Stimulated activated CD4-positive, alpha-beta T cell treated with anti-CD3 and anti-CD28 coated beads, Interleukin-15, amount 100 ng/mL, for 48 hours (primary cell): ENCODE measurements at places on chromosomes 5 and 9.

DNA sequence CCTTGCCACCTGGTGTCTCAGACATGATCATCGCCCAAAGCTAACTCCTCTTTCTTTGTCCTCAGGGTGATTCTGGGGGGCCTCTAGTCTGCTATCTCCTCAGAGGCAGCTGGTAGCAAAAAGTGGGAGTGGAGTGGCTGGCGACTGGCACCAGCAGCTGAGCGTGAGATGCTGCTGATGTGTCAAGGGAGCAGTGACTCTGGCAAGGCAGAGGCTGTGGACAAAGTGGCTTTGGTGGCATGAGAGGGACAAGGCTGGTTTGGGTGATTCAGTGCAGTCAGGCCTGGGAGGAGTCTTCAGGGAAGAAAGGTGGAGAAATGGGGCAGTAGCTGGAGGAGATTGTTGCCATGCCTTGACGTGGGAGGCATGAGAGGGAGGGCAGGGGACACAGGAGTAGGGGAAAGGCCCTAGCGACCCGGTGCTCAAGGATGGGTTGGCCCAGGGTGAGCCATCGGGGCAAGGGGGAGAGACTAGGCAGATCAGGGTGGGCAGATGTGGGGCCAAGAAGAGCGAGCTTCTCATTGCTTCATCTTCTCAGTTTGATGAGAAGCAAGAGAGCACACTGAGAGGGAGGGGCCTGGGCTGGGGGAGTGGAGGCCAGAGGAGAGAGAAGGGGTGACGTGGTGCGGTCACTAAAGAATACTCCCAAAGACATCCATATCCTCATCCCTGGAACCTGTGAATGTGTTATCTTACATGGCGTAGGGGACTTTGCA is 64.2 kb upstream of the SPTLC1 start:
- no peak for DNase-seq

GRCh38 chr5:91228188-91228587 is 154.9 kb downstream of the ARRDC3 start:
- DNase-seq = no peak

DNA sequence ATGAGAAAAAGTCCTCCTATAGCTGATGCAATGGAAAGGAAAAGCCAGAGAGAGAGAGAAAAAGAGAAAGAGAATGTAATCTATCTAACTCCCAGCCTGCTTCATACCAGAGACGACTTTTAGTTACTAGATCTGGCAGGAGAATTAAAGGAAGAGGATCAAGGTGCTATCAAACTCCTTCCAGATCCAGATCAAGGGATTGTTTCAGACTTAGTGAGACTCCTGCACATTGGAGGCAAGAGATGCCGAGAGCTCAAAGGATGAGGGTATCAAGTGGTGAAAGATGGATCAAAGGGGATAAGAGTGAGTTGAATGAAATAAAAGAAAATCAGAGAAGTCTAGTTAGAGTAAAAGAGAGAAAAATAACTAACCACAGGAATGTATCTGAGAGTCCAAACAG is 478.6 kb downstream of the KIF4B start:
- no peak for DNase-seq

DNA sequence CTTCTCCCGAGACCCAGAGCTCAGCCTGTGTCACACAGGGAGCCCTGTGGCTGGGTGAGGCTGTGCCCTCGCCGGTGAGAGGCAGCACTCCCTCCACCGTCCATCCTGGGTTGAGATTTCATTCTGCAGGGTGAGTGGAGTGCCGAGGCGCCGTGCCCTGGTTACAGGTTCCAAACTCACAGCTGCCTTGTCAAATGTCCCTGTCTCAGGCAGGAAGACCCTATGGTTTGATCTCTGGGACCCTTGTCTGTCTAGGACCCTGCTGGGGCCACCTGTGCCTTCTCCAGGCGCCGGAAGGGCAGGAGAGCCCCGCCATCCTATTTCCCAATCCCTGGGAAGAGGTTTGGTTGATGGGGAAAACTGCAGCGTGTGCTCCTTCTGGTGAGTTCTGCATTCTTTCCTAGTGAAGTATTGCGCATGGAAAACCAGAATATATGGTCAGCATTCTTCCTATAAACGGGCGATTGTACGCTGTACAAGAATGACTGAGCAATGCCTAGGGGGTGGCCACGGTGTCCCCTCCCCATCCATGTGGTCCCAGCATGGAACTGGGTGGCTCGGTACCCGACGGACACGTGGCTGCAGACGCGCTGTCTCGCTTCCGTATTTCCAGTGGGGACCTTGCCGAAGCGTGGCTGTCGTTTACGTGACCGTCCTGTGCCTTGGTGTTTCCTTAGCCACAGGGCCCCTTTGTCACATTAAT is 95.9 kb upstream of the COL5A1 start:
- no peak for DNase-seq

GRCh38 chr5:137164961-137165360 is 334.2 kb downstream of the SPOCK1 start:
- DNase-seq = no peak

DNA sequence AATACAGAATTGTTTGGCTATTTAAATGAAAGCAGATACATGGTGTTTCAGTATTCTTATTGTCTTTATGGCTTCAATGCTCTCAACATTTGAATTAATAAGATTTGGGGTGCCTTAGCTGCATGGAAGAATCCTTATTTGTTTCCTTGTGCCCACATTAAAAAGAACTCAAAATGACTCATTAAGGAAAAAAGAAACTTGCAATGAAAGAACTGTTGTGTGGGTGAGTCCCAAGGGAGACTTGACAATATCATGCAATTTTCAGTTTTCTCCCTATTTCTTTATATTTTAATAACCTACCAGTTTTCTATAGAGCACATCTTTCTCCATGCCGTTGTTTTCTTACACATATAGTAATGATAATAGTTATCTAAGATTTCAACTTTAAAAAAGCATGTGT is 404.0 kb downstream of the PDE4D start:
- DNase-seq = no peak

DNA sequence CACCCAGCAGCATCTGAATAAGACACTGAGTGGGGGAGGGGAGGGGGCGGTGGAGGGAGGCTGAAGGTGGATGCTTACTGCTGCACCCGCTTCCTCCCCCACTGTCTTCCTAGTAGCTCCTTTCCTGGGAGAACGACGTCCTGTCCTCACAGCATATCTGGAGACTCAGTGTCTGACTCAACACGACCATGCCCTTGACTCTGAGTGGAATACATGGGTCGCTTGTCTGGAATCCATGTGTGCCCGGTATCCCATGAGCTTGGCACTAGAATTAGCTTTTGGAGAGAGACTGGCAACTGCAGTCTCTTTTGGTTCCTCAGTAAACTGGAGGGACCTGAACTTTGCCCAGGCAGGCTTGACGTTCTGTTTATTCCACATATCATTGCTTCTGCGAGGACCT is 125.4 kb upstream of the FAM120A start:
- DNase-seq = no peak

GRCh38 chr9:121300283-121301119 is 32.5 kb downstream of the GSN start:
- no peak for DNase-seq

- no peak for DNase-seq
Measured at GRCh38 chr9:134902936-134903335, 14.8 kb downstream of the FCN1 start.

DNA sequence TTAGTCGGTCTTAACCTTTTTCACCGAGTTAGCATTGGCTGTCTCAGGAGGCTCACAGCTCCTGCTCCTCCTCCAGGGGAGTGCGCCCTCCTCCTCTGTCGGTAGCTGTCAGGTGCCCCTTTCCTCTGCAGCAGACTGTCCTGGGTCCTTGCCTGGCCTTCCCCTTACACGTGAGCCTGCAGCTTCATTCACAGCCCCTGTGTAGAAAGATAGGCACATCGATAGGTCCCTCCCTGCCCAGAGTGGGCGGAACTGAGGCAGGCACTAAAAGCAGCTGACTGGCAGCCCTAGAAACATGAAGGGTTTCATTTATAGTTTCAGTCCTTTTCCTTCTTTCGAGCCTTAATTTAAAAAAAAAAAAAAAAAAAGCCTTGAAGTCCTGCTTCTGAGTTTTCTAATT is 17.2 kb downstream of the TENT4A start:
- DNase-seq = no peak

DNA sequence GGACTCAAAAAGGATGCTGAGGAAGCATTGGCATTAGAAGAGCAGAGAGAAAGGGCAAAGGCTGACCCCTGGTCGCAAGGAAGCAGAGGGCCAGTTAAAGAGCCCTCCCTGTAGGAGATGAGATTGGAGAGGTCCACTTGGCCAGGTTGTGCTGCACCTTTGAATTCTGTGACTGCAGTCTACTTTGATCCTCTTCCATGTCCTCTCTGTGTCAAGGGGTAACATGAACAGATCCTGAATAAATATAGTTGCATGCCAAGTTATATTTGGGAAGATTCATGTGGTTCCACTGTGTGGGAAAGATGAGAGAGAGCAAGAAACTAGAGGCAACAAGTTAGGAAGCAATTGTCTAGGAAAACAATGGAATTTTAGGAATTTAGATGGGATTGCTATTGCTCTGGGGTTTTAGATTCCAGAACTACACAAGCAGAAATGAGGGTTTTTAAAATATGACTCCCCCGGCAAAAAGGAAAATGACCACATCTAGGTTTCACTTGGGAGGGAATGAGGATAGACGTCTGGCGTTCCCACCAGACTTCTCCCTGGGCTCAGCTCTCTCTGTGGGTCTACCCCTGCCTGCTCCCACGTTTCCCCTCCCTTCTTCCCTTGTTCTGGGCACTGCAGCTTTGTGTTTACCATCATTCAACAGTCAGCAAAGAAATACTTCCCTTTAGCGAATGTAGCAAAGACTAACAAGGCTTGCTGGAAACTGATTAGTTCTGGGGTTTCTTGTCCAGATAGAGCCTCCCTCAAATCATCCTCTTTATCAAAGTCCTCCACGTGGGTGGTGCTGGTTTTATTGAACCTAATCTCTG is 63.6 kb downstream of the SNX18 start:
- DNase-seq = no peak

GRCh38 chr5:65199993-65200675 is 281.6 kb downstream of the ADAMTS6 start:
- no peak for DNase-seq

DNA sequence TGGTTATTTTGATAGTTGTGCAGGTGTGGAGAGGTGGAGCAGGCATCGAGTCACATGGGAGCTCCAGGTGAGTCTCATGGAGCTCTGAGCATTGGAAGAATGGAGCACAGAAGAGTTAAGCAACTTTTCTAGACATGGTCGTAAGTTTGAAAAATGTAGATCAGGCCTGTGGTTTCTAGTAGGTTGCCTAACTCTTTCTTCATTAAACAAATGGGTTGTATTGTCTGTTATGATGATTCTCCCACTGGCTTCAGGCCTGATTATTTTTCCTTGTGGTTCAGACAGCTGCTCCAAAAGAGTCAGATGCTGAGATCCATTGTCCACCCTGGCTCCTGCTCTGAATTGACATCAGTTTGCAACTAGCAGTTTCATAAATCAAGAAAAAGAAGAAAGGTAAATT is 80.3 kb upstream of the RPS23 start:
- DNase-seq = no peak

DNA sequence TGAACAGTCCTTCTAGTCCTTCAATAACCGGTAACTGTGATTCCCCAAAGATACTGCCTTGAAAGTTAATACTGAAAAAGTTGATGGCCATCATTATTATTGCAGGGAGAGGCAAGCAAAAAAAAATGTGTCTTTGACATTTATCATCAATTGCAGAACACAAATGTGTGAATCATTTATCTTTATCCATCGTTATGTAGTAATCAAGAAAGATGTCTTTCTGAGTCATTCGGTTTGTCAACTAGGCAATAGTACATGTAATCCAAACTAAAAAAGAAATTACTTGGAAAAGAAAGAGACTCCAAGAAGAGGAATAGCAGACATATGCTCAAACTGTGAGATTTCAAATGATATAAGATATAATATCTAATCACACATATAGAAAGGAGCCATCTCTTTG is 473.0 kb downstream of the CETN3 start:
- DNase-seq = no peak

GRCh38 chr9:4725706-4726442 is 15.1 kb downstream of the AK3 start:
- no peak for DNase-seq

DNA sequence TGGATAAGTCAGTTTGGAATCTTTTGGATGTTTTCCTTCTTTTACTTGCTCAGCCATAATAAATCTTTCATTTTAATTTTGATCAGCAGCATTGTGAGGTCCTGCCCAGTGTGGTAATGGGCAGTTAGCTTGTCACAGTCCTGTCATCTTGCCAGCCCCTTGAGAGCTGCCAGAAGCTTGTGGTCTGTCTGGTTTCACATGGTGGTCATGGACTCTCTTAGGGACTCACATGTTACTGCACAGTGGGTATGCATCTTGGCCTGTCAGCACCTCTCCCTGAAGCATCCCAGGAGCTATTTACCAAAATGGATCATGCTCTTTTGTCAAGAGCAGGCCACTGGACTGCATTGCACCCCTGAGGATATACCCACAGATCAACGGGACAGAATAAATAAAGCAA is 60.3 kb downstream of the DAPK1 start:
- DNase-seq = no peak

GRCh38 chr9:132319421-132320110 is 35.2 kb downstream of the SETX start:
- no peak for DNase-seq

GRCh38 chr5:80964491-80964890 is 4.3 kb downstream of the RASGRF2 start:
- DNase-seq = no peak

GRCh38 chr9:129467739-129468666 is 152.9 kb downstream of the C9orf50 start:
- DNase-seq = no peak

DNA sequence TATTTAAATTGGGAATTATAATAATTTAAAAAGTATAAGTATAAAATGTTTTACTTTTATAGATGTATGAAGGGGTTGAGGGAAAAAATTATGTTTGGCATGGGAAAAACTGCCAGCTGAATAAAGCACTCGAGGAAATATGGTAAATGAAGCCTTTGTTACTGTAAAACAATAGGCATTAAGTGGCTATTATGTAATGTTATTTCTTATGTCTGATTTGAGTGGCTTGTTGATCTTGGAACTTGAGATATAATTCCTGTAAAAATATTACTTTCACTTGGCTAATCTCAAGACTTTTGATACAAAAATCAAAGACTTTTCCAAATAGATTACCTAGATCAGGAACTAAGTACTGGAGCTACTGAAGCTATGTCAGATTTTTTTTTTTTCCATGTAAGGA is 182.9 kb downstream of the CD180 start:
- no peak for DNase-seq

- DNase-seq = no peak
Measured at GRCh38 chr5:138849882-138850281, 25.3 kb downstream of the LRRTM2 start.
